ENCODE measurements at places on chromosomes 2 and 18. TPM values are rescaled to one million over a fixed set of nuclear protein-coding genes. Genes with fewer than 3 reads are reported as not detected.

The RTP5 gene
- not detected for total RNA-seq

DNA sequence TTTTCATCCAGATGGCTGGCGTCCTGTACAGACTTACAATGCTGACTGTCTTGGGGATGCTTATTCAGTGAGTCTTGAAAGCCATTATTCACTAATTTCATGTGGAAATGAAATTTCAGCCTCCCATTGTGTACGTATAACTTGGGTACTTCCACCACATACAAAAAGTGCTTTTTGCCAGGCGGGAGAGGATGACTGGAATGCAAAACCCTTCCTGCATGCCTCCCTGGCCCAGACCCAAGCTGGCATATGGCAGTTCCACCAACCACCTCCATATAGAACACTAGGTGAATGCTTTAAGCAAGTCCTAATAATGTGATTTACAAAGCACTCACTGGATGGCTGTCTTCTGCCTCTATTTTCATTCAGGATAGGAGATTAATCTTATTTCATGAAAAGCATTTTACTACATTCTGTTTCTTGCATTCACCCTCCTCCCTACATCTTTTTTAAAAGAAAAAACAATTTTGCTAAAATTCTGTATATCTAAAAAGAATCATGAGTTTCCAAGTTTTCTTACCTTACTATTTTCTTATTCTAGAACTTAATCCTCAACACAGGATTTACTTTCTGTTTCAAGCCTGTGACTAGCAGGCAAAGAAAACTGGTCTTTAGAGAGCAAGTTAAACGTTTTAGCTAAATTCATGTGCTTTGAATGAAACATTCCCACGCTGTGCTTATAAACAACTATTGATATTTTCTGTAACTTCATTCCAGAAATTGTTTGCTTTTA lies 327.6 kb downstream of the NCKAP5 start:
- DNase-seq = no peak

DNA sequence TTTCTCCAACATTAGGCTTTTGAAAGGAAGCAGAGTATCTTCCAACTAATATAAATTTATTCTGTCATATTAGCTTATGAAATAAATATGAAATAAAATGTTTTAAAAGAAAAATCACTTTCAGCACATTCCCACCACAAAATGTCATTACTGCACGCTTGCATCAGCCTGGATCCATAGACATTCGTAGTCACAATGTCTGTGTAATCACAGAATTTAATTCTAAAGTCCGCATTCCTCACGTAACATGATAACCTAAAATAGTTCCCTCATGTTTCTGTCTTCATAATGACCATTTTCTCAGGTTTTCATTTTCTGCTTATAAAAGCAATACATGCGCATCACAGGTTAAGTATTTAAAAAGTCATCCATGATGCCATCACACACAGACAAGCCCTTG lies 47.1 kb downstream of the HDAC4 start:
- no peak for DNase-seq

DNA sequence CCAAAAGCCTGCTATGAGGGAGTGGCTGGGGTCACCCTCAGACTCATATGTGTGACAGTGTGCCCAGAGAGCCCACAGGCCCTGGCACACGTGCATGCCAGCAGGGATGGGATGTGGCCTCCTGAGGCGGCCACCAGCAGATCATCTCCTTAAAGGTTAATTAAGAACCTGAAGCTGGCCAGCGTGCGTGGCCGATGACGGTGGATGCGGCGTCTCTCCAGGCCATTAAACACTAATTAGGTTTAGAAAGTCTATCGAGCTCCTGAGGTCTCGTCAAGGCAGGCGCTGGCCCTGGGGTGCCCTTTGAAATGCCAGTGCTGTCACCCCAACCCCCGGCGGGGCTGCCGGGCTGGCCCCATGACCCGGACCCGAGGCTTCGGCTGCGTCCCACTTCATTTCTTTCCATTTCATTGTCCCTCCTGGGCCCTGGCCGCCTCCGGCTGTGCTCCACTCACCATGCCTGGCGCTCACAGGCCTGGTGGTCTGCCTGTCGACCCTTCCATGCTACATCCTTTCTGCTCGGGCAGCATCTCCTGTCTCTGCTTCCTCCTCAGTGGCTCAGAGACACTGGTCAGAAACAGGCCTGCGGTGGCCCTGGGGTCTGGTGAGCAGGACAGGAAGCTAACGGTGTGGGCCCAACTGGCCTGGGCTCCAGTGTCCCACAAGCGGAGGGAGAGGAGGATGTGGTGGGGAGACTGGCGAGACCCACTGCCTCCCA lies 228.9 kb downstream of the CELF4 start:
- no peak for DNase-seq

All from aorta (tissue), 5 donors.